Neural crest cell (in vitro differentiated cells): ENCODE measurements at places on chromosomes 7 and 10. TPM values are rescaled to one million over a fixed set of nuclear protein-coding genes. Genes with fewer than 3 reads are reported as not detected.

GRCh38 chr10:79349072-79349491 lies 1.8 kb downstream of the PPIF start:
- peaks cover 12% of the 10 kb centered on the region for H3K4me1 ChIP-seq
- no peak for DNase-seq
- H3K27ac ChIP-seq = no peak overlapping the region
- peak overlapping the region; percentile 83 for H3K4me3 ChIP-seq
- H3K27me3 ChIP-seq = no peaks in the 10 kb centered on the region

GRCh38 chr7:3140834-3141233 lies 97.2 kb upstream of the CARD11 start:
- H3K4me1 ChIP-seq = peaks cover 11% of the 10 kb centered on the region
- H3K27me3 ChIP-seq = peaks cover 3% of the 10 kb centered on the region
- no peak overlapping the region for H3K27ac ChIP-seq
- peaks cover 2% of the 10 kb centered on the region for H3K36me3 ChIP-seq
- no peak overlapping the region for H3K4me3 ChIP-seq

DNA sequence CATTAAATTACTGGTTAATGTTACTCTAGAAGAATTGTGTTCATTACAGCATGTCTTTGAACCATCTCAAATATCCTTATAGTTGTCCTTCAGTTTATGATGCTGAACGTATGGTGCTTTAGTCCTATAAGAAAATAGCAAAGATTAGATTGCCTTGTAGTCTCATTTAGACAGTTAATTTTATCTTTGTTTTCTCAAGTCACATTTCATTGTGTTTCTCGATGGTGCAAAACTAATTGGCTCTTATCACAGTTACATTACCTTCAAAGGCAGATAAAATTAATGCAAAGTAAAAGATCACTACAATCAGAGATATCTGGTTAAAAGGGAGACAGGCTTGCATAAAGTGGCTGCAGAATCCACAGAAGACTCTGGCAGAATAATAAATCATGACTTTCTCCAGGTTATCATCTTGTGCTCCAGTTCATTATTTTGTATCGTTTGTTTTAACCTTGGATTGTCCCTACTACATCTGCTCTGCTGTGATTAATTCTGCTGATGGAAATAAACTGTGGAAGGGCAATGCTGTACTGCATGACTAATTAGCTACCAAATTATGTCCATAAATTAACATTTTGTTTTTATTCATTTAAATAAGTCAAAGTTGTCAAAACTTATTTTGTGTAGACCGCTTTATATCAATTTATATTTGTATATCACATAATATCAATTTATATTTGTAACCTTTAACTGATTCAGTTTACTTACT lies 24.2 kb downstream of the PRPS1L1 start:
- no peak for DNase-seq
- no peaks in the 10 kb centered on the region for H3K27me3 ChIP-seq
- H3K36me3 ChIP-seq = peaks cover 3% of the 10 kb centered on the region
- no peak overlapping the region for H3K4me3 ChIP-seq
- no peaks in the 10 kb centered on the region for H3K4me1 ChIP-seq

- no peak overlapping the region for H3K27ac ChIP-seq
- no peaks in the 10 kb centered on the region for H3K27me3 ChIP-seq
- DNase-seq = no peak
- H3K4me3 ChIP-seq = no peak overlapping the region
- H3K4me1 ChIP-seq = no peaks in the 10 kb centered on the region
Observed at GRCh38 chr10:20202337-20202736, 386.1 kb downstream of the PLXDC2 start.

- no peak overlapping the region for H3K4me3 ChIP-seq
- peak overlapping the region; percentile 28 for H3K27ac ChIP-seq
- DNase-seq = no peak
- H3K27me3 ChIP-seq = no peaks in the 10 kb centered on the region
- H3K4me1 ChIP-seq = no peaks in the 10 kb centered on the region
- peaks cover 37% of the 10 kb centered on the region for H3K36me3 ChIP-seq
Observed at GRCh38 chr7:87858417-87859100, 17.6 kb downstream of the SLC25A40 start.

GRCh38 chr7:108448584-108449505 lies 7.4 kb downstream of the NRCAM start:
- H3K4me1 ChIP-seq = peaks cover 59% of the 10 kb centered on the region
- DNase-seq = peak; percentile 33
- H3K4me3 ChIP-seq = peak overlapping the region; percentile 83
- peaks cover 10% of the 10 kb centered on the region for H3K27me3 ChIP-seq
- peak overlapping the region; percentile 97 for H3K27ac ChIP-seq

DNA sequence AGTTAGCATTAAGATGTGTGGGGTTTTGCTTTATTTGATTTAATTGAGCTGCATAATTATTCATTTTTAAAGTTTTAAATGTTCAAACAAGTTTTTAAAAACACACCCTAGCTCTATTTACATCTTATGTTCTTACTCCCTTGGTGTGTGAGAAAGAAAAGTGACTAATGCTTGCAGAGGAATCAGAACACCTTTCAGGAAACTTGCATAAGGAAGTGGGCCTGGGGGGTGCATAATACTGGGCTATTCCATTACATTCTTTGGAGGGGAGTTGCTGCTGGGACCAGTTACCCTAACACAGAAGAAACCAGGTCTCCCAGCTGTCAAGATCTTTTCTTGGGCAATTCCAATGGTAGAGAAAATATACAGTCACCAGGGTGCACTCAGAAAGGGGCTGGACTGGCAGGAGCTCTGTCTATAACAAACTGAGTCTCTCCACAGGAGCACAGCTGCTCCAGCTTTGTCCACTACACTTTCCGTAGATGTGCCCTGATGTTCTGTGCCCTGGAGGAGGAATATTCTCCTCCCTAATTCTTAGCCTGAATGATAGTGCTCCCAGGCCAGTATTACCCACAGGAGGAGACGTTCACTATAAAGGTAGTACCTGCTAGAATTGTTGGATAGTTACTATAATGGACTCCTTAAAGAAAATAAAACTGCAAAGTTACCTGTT lies 304.2 kb downstream of the CDC14C start:
- H3K27ac ChIP-seq = no peak overlapping the region
- H3K4me1 ChIP-seq = no peaks in the 10 kb centered on the region
- H3K4me3 ChIP-seq = no peak overlapping the region

FAM180A gene
- not detected in 2 replicates for total RNA-seq

C10orf95 gene
- total RNA-seq = 0.21 and 0.27 TPM in 2 replicates

NUTM2E gene
- 1.6 and 2.0 TPM in 2 replicates for total RNA-seq

GGCT gene
- total RNA-seq = 73.1 and 77.5 TPM in 2 replicates
